ENCODE measurements at places on chromosomes 16 and 17.

- no peak for DNase-seq
Measured at GRCh38 chr17:71200597-71200996, 920.2 kb upstream of the SOX9 start.

DNA sequence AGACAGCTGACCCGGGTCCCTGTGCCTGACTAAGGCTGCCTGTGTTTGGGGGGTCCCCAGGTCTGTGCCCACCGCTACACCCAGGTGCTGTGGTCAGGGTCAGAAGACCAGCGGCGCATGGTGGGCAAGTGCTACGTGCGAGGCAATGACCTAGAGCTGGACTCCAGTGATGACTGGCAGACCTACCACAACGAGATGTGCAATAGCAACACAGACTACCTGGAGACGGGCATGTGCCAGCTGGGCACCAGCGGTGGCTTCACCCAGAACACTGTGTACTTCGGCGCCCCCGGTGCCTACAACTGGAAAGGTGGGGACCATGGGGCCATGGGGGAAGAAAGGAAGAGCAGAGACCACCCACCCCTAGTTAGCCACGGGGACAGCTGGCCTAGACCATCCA lies 12.1 kb downstream of the ITGA3 start:
- DNase-seq, result no peak

- peak; percentile 46 for DNase-seq
Measured at GRCh38 chr16:87046235-87046634, 271.0 kb downstream of the C16orf95 start.

- DNase-seq, result no peak
Measured at GRCh38 chr17:41578971-41579370, 7.1 kb upstream of the KRT9 start.

- DNase-seq, result no peak
Measured at GRCh38 chr17:2181206-2181896, 122.2 kb downstream of the SMG6 start.

GRCh38 chr17:372157-373152 lies 19.8 kb upstream of the RPH3AL start:
- no peak for DNase-seq

DNA sequence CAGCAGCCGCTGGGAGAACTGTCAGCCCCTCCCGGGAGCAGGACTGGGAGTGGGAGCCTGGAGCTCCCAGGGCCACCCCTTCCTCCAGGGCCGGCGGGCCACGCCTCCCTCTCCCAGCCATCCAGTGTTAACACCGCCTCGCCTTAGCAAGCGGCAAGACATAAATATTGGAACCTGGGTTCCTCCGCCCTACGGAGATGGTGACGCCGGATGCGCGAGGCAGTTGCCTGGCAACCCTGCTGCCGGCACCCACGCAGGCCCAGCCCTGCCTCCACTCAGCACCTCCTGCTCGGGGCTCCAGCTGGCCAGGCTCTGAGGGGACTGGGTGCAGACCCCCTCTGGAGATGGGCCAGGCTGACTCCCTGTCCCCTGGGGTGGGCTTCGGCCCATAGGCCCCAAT lies 27.4 kb upstream of the CACNA1H start:
- DNase-seq, result peak; percentile 71

DNA sequence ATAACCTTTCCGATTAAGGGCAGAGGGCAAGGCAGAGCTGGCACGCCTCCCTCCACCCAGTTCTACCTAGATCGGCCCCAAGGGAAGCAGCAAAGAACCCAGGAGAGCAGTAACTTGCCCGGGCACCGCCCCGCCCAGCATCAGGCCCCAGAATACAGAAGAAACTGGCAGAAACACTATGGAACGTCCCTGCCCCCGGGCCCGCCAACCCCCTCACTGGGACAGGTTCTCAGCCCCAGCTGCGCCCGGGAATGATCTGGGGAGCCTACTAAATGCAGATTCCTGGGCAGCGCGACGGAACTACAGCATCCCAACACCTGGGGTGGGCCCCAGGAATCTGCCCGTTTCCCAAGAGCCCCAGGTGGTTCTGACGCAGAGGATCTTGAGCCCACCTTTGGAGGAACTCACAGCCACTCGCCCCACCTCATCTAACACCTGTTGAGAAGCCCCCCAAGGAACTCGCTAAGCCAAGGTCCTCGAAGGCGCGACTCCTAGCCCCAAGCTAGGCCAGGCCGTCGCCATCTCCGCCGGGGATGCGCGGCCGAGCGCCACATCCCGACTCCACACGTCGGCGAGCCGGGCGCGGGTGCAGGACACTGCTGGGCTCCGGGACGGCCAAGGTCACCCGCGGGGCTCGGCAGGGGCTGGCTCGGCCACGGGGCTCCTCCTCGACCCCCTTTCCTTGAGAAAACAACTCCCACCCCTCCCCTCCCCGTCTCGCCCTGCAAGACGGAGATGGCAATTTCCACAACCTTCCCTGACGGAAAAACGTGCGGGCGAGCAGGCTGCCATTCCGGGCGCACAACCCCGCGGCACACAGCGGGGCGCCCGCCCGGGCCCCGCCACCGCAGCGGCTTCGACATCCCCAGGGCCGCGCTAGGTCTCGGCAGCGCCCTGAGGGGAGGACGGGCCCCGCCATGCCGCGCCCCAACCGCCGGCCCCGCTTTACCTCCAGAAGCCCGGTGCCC lies 913 bp downstream of the CDIP1 start:
- DNase-seq, result no peak

DNA sequence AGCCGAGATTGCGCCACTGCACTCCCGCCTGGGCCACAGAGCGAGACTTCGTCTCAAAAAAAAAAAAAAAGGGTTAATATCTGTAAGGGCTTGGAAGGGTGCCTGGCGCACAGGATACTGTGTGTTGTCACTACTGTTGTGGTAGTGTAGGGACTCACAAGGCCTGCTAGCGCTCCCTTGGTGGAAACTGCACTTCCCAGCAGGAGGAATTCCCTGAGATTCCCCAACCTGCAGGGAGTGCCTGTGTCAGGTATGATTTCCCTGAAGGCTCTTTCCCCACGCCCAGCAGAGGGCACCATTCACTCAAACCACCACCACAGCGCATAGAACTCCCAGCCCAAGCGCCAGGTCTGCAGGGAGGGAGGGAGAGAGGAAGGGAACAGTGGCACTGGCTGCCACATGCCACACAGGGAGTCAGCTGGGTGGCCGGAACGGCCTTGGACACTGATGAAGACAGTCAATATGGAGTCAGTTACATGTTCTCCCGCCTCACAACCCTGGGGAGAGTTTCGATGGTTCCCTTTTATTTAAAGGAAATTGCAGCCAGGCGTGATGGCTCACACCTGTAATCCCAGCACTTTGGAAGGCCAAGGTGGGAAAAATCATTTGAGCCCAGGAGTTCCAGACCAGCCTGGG lies 32.7 kb upstream of the CDH1 start:
- DNase-seq, result peak; percentile 84

GRCh38 chr17:4055014-4055413 lies 87.8 kb downstream of the ZZEF1 start:
- no peak for DNase-seq

GRCh38 chr16:67504031-67505021 lies 21.0 kb upstream of the AGRP start:
- peak; percentile 77 for DNase-seq

- no peak for DNase-seq
Measured at GRCh38 chr17:16918443-16918842, 53.5 kb downstream of the TNFRSF13B start.

DNA sequence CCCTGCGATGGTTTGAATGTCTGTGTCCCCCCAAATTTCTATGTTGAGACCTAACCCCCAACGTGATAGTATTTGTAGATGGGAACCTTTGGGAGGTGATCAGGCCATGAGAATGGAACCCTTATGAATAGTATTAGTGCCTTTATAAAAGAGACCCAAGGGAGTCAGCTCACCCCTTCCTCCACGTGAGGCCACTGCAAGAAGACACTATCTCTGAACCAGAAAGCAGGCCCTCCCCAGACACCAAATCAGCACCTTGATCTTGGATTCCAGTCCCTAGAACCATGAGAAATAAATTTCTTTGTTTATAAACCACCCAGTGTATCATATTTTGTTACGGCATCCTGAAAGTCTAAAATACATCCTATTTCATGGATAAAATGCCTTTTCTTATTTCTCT lies 64.4 kb upstream of the LRRC37A3 start:
- no peak for DNase-seq

DNA sequence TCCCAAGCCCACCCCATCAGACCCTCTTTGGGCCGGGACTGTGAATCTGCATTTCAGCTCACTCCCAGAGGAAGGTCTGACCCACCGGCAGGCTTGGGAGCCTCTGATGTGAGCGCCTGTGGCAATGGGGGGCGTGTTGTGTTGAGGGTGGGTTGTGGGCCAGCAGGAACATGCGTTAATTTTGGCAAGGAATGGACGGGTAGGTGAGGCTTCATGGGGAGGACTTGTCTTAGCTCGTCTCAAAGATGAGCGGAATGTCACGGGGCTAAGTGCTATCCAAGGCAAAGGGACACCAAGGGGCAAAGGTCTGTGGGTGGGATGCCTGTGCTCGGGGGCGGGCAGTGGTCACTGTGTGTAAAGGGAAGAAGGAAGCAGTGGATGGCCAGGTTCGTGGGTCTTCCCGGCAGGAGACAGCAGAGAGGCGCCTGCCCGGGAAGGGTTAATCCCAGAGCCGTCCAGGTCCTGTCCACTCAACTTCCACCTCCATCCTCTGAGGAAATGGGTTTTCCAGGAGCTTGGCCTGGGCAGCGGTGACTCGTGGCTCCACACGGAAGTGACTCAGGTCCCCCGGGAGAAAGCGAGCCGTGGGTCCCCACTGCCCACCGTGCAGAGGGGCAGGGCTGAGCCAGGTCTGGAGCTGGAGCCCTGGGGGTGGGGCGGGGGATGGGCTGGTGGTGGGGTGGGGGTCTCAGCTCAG lies 17.4 kb downstream of the ADGRG1 start:
- DNase-seq, result no peak

DNA sequence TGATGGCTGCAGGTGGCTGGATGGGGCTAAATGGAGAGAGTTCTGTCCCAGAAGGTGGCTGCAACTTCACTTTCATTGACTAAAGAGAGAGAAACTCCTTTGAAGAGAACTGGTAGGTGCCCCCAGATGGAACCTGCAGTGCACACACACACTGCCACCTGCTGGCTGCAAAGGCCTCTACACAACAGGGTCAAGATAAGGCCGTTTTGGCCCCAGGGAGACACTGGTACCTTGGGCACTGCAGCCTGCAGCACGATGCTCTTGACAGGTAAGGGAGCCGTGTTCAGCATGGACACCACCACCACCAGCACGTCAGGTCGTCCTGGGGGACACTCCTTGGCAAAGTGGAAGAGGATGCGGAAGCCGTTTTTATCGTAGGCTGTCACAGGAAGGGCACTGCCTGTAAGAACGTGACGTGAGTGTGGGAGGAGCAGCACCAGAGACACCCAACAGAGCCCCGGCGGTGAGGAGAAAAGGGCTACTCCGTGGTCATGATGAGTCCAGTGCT lies 22.7 kb downstream of the GGA3 start:
- DNase-seq, result peak; percentile 88

GRCh38 chr16:24538756-24539294 lies 541 bp upstream of the RBBP6 start:
- no peak for DNase-seq

DNA sequence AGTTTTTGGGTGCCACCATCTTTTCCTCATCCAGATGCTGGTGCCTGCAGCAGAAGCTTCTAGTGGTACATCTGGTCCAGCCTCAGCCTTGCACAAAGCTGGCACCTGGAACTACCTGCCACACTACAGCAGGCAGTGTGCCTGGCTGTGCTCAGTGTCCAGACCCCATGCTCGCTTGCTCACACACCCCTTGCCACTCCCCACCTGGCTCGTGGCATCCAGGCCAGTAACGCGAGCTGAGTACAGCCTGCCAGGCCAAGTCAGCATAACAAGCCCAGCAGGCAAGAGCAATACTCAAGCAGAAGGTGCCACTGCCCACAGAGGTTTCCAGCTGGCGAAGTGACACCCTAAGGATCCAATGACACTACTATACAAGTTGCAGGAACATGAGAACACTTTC lies 29.7 kb upstream of the KIF2B start:
- no peak for DNase-seq

- peak; percentile 83 for DNase-seq
Measured at GRCh38 chr17:35373984-35374765, 754 bp upstream of the SLFN11 start.

- no peak for DNase-seq
Measured at GRCh38 chr17:80279895-80280294, 19.2 kb downstream of the RNF213 start.

GRCh38 chr16:3166505-3166886 lies 21.5 kb upstream of the OR1F1 start:
- DNase-seq, result no peak

DNA sequence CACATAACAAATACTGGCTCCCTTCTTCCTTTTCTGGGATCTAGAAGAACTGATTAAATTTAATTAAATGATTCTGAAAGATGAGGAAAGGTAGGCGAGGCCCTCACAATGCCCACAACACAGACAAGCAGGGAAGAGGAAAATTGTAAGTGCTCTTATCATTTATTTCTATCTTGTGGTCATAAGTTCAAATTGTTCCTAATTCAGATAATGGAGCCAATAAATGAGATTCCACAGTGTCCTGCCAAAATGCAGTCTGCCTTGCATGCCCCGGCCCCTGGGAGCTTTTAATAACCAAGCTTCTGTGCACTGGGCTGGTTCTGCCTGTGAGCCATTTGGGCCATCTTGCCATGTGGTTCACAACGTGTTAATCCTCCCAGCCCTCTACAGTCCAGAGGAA lies 97.0 kb downstream of the CMC2 start:
- DNase-seq, result no peak
